ENCODE measurements at places on chromosomes 5 and 9.
A peak's percentile ranks its signal among the peaks of the same experiment; 100 is the strongest.

DNA sequence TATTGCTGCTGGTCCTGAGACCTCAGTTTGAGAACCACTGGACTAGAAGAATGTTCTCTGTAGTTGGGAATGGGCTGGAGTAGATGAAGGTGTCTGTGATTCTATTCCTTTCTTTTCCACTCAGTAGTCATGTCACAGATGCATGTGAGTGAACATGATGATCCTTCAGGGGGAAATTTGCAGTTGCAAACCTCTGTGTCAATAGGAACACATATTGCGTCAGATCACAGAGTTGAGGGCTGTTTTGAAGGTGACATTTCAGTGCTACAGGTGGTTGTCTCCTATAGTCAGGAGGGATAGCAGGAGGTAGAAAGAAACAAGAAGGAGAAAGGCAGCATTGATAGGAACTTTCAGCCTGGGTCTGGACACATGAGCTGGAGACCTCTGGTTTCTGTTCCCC lies 239.3 kb downstream of the ARHGEF28 start:
- DNase-seq, result no peak

DNA sequence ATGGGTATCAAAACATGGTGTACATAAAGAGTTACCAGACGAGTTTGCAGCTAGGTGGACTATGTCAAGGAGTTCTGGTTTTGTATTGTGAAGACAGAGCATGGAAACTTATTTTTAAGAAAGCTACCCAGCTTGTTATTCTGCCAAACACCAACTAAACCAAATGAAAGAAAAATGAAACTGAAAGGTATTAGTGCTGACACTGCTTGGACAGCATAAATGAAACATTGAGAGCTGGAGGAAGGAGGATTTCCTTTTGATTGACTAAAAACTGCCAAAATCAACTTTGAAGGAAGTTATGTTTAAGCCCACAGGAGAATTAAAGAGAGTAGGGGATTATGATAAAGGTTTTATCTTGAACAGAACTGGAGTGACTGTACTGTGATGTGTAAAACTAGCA lies 766.2 kb downstream of the PTPRD start:
- no peak for DNase-seq

- no peak for DNase-seq
Measured at GRCh38 chr9:69645488-69645887, 26.7 kb downstream of the APBA1 start.

DNA sequence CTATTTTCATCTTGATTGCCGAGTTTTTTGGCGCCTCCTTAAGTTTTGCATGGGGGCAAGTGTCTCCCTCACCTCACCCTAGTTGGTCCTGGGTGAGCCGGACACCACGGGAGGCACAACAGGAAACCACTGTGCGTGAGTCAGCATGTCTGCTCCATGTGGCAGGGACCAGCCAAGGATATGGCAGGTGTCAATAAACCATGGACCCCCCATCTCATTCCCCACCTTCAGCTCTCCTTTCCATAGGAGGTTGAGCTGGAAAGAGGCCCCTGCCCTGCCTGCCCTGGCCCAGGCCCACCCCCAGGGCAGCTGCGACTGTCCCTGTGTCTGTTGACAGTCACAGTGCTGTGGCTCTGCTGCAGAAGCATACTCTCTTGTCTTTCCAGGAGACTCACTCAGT lies 3.1 kb downstream of the SPACA9 start:
- no peak for DNase-seq

- DNase-seq, result no peak
Measured at GRCh38 chr9:91415290-91415689, 8.3 kb downstream of the NFIL3 start.

DNA sequence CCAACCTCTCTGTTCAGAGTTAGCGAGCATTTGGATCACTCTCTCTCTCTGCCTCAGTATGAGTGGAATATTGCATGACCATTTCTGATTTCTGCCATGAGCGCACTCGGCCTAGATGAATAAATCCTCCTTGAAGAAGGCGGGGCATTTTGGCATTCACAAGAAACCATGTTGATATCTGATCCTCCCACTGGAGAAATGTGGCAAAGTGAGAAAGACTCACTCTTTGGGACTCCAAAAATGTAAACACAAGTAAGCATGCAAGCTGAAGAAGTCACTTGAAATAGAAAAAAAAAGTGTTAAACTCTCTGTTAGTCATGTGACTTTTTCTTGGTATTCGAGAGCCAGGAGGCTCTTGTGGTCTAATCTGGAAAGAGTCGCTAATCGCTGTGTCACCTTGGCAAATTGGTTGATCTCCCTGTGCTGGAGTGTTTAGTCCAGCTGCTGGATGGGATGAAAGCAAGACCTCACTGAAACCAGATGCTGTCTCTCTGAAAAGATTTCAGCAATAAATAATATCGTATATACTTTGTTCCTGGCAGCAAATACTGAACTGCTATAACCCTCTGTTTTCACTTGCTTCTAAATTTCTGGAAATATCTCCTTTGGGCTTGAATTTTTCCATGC lies 95.5 kb downstream of the GHR start:
- no peak for DNase-seq

DNA sequence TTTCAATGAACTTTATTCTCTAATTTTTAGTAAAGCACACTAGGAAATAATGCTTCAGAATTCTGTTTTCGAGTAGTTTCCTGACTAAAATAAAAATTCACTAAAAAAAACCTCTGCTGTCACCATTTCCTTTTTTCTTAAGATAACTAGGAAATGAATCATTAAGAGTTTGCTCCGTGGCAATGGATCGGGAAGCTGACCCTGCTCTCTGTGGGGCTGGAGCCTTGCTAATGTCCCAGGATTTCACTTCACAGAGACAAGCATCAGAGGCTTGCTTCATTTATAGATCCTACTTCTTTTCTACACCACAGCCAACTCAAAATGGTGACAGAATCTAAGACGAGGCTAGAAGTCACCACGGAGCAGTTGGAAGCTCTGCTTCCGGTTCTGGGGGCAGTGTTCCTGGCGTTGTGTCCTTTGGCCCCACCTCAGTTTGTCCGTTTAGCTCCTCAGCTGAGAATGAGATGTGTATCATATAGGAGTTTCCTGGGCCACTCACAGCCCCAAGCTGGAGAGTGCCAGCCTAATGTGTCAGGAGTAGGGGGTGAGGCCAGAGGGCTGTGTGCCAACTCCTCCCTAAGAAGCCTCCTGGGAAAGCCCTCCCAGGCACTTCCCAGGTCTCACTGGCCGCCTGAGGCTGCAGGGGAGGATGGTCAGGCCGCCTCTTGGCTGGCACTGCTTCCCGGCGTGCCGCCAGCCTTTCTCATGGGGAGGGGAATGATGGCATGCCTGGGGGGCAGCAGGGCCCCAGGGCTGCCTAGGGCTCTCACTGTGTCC lies 19.6 kb downstream of the TENT4A start:
- DNase-seq, result no peak

- DNase-seq, result no peak
Measured at GRCh38 chr9:137273611-137274320, 3.8 kb upstream of the TOR4A start.

GRCh38 chr9:137757613-137758029 lies 120.0 kb upstream of the CACNA1B start:
- DNase-seq, result no peak

DNA sequence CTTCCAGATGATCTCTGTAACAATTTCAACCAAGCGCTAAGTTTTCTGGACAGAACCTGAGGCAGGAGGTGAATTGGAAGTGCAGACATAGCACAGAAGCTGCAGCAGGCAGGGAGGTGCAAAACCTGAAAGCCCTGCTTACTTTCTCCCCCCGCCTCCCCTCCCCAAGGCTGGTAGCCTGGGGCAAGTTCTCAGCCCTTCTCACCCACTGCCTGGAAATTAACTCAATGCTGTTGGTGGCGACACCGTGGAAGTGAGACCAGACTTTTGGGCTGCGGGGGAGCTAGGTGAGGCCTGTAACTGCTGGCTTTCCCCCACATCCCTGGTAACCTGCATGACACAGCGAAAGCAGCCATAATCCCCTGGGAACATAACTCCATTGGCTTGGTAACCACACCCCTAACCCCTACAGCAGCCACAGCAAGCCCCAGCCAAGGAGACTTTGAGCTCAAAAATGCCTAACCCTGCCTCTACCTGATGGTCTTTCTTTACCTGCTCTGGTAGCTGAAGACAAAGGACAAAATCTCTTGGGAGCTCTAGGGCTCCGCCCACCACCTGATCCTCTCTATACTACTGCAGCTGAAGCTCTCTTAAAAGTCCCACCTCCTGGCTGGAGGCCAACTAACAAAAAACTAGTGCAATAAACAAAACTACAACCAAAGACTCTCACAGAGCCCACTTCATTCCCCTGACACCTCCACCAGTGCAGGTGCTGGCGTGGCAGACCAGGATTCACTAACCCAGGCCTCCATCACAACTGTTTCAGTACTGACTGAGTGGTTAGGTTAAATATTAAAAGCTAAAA lies 11.9 kb upstream of the OR13C8 start:
- DNase-seq, result peak; percentile 44

DNA sequence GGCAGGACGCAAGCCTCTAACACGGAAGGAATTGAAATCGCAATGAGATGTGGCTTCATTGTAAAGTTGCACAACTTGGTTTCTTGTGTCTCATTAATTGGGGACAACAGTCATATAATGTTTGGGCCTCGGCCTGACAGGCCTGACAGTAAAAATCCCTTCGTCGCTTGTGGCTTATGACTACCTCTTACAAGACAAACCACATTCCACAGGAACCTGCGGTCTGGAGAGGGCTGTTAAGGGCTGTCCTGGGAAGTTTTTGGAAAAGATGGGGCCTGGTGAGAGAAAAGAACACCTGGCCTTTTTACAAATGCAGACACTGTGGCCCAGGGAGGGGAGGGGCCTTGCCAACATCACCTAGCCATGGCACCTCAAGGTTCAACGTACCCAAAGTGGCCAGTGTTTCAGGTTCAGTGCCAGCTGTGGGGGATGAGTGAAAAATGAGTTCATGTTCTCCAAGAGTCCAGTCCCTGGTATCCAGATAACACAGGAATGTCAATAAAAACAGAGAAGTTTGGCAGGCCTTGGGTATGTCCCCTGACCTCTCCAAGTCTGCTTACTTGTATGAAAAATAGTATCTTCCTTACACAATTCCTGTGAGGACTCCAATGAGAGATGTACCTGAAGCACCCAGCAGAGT lies 22.2 kb downstream of the SHB start:
- DNase-seq, result no peak

DNA sequence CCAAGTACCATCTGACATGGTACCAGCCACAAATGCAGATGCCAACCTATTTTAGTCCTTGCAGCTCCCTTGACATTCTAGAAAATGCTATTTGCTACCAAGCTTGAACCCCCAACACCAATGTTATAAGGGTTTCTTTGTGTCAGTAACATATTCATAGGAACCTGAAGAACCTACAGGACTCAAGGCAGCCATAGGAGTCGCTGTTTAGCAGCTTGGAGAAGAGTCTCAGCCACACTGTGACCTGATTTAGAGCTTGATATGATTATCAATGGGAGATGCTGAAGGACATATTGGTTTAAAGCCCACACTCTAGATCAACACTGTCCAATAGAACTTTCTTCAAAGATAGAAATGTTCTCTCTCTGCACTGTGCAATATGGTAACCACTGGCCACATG lies 6.4 kb upstream of the ZFR start:
- DNase-seq, result peak; percentile 41

DNA sequence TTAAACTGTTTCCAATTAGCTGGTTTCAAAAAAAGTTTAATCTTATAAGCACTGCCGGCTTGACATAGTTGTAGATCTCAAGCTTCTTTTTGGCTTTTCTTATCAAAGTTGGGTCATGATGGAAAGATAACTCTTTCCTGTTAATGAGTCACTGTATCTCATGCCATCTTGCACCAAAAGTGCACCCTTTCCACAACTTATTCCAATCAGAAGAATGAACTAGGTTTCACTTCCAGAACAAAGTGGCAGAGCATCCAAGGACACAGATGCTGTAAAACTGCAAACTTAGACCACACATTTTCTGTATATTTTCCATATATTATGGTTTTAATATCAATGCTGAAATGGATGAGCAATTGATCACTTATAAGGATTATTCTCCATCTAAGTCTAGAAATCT lies 198.2 kb downstream of the GLIS3 start:
- DNase-seq, result no peak

GRCh38 chr5:6788439-6788838 lies 75.2 kb downstream of the TENT4A start:
- DNase-seq, result no peak

DNA sequence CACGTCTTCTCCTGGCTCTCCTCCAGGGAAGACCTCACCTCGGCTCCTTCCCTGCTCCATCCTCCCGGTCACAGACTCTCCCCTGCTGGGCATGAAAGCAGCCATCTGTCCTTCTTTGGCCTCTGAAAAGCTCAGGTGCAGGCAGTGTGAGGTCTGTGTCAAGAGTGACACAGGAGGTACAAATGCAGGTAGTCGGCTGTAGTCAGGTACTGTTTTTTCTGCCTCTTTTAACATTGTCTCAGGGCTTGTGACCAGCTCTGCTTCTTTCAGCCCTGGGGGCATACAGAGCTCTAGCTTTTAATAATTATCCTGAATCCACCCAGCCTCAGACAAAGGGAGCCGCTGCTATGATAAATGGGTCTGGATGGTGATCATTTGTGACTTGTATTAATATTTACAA lies 46.4 kb downstream of the C5orf15 start:
- DNase-seq, result no peak

GRCh38 chr5:124738681-124739633 lies 7.5 kb downstream of the ZNF608 start:
- DNase-seq, result peak; percentile 81

DNA sequence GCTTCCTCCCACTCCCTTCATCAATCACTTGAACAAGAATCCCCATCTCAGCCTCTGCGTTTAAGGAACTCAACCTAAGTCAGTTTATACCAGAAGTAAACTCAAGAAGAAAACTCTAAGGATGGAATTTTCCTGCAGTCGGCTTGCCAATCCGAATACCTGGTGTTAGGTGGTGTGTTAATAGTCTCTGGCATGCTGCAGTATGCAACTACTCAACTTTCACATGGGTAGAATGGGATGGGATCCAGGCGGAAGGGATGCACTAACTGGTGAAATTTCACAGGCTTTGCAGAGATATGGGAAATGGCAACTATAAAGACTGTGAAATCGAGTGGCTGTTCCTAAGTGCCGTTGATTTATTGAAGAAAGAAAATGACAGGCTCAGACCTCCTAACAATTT lies 560.6 kb downstream of the TLE1 start:
- DNase-seq, result no peak

- DNase-seq, result no peak
Measured at GRCh38 chr9:129714511-129715061, 38.3 kb downstream of the PTGES start.

DNA sequence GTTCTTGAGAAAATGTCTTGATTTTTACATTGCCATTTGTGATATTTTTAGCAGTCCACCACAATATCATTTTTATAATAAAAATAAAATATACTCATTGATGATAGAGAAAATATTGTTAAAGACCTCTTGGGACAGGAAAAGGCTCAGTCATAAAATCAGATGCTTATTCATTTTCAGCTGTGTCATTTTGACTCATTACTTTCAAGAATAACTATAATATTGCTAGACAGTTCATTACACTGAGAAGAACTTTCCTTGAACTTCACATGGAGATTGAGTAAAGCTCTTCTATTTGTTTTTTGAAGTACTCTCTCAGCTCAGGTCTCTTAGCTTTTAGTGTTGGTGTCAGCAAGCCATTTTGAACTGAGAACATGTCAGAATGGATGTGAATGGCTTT lies 8.5 kb upstream of the MEIKIN start:
- DNase-seq, result no peak

- no peak for DNase-seq
Measured at GRCh38 chr9:93590609-93591234, 14.3 kb downstream of the PHF2 start.

GRCh38 chr5:154214371-154215106 lies 24.0 kb downstream of the GALNT10 start:
- no peak for DNase-seq
